ENCODE measurements at places on chromosomes 5 and 9.
A peak's percentile ranks its signal among the peaks of the same experiment; 100 is the strongest.

GRCh38 chr9:120846251-120846889 is 3.6 kb upstream of the PSMD5 start:
- DNase-seq: no peak

GRCh38 chr5:107431536-107431935 is 239.2 kb downstream of the EFNA5 start:
- no peak for DNase-seq

GRCh38 chr9:89550346-89550927 is 52.5 kb upstream of the SEMA4D start:
- DNase-seq: no peak

DNA sequence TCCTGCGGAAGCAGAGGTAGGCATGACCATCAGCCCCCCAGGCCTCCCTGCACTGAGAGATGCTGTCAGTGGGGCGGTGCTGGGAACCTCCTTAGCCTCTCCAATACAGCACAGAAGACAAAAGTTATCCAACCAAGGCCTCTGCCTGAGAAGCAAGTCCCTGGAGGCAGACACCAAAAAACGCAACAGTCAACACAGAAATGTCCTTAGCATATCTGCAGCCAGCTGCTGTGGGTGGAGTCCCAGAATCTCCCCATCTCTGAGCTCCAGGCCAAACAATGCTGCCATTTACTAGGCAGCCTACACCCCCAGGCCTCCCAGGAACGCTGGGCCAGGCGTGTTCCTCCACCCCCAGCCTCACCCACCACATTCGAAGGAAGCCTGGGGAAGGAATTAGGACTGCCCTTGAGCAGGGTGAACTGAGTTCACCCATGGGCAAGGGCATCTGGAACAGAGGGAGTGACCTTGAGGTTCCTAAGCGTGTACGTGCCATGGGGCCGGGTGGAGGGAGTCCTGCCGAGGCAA is 43.7 kb downstream of the STK10 start:
- no peak for DNase-seq

- no peak for DNase-seq
Observed at GRCh38 chr5:128632264-128632663, 94.2 kb upstream of the FBN2 start.

DNA sequence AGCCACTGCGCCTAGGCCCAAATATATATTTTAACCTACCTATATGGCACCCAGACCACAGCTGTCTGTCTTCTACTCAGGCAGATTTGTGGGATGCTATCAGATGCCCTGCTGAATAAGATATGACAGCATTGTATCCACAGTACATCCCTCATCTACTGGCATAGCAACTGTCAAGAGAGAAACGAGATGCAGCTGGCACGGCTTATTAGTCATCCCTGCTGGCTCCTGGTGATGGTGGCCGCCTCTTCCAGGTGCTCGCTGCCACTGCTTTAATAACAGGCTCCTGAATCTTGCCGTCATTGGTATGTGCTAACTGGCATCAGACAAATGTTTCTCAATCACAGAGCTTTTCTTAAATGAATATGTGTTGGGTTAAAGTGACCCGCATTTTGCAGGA is 34.0 kb downstream of the B4GALT1 start:
- DNase-seq: no peak

- no peak for DNase-seq
Observed at GRCh38 chr5:1329111-1329579, 15.8 kb downstream of the CLPTM1L start.

DNA sequence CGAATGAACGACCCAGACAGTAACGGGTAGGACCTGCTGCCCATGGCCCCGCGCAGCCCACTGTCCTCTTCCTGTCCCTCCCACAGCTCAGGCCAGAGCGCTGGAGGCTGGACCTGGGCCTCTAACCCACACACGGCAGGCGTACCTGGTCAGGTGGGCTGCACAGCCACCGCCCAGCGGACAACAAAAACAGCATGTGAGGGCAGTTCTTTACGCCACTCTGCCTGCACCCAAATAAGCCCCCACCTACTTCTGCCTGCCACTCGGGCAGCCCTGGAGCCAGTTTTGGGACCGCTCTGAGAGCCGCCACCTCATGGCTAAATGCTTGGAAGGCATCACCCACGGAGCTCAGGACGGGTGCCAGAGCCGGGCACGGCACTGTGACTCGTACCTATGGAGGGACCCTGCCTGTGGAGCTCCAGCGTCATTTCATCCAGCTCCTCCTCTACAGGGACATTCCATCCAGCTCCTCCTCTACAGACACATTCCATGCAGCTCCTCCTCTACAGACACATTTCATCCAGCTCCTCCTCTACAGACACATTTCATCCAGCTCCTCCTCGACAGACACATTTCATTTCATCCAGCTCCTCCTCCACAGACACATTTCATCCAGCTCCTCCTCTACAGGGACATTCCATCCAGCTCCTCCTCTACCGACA is 18.9 kb downstream of the CLPTM1L start:
- no peak for DNase-seq

DNA sequence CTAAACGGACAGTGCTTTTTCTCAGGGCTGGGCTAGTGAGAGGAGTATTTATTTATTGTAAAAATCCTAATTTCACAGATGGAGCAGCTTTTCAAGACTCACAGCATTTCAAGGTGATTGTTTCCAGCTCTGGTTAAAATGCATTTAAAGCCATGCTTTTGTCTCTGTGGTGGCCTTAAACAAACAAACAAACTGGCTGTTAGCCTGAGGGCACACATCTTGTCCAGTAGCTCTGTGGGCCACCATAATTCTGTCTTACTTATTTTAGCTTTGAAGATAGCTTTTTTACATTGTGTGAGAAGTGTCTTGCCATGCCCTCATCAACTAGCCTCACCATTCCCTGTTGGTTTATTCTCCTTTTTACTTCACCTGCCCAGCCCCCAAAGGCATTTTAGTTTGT is 218.2 kb downstream of the PSAT1 start:
- no peak for DNase-seq

- no peak for DNase-seq
Observed at GRCh38 chr5:139186752-139187326, 11.3 kb downstream of the SIL1 start.

- no peak for DNase-seq
Observed at GRCh38 chr9:4381744-4382143, 81.9 kb upstream of the GLIS3 start.

- DNase-seq: no peak
Observed at GRCh38 chr5:131610198-131611063, 24.6 kb downstream of the RAPGEF6 start.

DNA sequence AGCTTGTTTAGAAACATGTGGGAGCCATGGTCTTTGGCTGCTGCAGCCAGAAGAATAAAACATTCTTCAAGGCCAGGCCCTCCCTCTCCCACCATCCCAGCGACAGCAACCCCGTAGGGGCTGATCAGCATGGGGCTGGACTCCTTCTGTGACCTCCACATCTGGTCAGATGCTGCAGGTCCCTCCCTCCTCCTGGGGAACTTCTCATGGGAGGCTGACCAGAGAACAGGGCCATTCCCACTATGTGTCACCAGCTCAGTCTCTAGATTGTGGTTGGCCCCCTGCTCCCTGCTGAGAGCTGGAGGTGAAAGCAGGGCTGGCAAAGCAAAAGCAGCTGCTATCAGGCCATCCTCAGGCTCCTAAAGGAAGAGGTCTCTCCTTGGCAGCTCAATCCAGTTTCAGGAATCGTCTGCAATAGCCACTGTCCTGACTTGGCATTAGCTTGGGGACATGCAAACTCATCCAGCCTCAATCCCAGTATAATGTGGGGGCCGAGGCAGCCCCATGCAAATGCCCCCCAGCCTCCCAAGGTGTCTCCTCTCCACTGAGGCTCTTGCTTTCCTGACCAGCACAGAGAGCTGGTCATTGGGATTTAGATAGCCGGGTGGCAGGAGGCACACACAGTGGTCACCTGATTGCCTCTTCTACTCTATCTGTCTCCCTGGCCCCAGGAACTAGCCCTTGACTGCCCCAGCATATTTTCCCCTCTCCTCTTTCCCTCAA is 81.5 kb downstream of the NRG2 start:
- DNase-seq: no peak

DNA sequence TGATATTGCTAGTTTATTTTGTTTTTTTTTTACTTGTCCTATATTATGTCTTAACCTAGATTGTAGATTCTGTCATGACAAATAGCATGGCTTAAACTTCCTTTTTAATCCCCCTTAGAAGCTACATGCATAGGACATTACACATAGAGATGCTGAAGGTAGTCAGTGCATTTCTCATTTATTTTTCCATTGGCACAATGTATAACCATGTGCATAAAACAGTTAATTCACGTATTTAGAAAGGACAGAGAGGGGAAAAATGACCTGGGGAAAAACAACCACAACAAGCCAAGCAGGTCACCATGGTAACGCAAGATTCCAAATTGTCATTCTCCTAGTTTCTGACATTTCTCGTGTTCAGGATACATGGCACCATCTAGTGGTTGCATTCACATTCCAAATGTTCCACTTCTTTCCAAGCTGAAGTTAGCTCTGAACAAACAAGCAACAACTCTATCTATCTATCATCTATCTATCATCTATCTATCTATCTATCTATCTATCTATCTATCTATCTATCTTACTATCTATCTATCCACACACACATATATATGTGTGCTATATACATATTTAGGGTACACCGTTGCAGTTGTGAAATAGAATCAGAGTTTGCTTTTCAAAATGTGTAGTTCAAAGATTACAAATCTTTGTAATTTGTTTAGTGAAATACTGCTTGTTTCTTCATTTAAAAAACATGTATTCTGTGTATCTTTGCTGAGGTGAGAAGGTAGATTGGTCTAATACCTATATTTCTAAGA is 487.2 kb upstream of the ST8SIA4 start:
- DNase-seq: peak; percentile 28

- no peak for DNase-seq
Observed at GRCh38 chr5:34667705-34668104, 11.6 kb downstream of the RAI14 start.

DNA sequence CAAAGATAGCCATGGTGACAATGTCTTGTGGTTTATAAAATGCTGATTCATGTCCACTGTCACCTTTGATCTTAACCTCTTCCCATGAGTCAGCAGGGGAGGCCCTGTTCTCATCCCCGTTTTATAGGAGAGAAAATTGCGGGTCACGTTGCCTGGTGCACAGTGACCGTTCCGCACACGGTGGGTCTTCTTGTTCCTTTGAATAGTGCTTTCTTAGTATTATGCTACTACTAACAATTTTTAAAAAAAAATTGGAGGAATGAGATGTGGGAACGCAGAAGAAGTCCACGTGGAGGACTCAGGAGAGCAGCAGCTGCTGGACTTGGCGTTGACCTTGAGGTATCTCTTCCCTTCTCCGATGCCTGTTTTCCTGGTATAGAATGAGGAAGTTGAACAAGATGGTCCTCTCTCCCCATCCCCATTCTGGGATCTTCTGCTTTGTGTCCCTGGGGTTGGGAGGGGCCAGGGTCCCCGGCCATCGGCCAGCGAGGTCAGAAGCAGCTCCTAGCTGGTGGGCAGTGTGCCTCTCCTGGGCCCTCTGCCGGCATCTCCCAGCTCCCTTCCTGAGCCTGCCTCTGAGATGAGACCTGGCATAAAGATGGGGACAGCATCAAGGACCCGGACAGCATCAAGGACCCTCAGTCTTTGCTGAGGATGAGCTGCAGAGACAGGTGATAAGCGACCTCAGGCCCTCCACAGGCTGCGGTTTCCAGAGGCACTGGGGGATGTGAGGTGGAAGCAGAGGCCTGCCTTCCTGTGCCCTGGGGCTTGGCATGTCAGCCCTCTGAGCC is 143.9 kb downstream of the C9orf50 start:
- DNase-seq: no peak

GRCh38 chr5:116953251-116953930 is 378.8 kb upstream of the SEMA6A start:
- DNase-seq: no peak

DNA sequence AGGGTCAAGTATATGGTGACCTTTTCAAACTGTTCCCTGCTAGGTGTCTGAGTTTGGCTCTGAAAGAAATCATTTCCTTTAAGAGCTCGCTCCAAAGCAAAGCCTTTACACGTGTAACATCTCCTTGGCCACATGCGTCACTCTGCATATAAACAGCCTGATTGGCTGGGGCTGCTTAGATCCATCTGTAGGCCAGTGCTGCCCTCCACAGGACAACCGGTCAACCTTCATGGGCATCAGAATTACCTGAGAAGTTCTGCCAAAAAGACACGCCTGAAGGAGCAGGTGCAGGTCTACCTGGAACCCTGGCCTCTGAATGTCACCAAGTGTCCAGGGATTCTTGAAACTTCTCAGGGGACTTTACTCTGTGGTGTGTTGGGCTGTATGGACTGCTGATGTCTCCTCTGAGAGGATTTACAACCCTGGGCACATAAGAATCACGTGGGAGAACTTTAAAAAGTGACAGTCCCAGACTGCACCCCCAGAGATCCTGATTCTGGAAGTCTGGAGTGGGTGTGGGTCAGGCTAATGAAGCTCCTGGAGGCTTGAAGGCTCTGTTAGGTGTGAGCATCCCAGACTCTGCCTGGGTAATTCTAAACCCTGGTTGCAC is 497.6 kb downstream of the GADD45G start:
- peak; percentile 82 for DNase-seq

GRCh38 chr5:66974256-66974655 is 222.3 kb downstream of the CD180 start:
- DNase-seq: no peak

DNA sequence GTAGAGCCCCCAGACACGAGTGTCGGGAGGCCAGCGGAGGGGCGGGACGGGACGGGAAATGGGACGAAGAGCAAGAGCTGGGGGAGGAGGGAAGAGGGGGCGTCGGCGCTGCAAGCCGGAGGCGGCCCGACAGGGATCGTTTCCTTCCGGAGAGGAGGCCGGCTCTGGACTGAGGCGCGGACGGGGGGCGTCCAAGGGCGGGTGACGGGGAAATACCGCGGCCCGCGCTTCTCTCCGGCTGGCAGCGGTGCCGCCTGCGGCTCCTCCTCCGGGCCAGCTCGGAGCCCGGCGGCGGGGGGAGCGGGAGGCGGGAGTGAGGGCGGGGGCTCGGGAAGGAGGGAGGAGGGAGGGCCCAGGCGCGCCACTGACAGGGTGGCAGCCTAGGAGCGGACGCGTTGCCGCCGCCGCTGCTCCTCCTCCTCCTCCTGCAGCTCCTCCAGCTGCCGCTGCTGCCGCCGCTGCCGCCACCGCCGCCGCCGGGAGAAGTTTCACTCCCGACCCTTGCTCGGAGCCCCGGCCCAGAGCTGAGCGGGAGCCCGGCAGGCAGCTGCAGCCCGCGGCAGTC is at the start of gene CHSY3:
TSS of gene CHSY3 (plus strand) at position 364 of the 565 bp plus-strand sequence.
- peak; percentile 16 for DNase-seq

DNA sequence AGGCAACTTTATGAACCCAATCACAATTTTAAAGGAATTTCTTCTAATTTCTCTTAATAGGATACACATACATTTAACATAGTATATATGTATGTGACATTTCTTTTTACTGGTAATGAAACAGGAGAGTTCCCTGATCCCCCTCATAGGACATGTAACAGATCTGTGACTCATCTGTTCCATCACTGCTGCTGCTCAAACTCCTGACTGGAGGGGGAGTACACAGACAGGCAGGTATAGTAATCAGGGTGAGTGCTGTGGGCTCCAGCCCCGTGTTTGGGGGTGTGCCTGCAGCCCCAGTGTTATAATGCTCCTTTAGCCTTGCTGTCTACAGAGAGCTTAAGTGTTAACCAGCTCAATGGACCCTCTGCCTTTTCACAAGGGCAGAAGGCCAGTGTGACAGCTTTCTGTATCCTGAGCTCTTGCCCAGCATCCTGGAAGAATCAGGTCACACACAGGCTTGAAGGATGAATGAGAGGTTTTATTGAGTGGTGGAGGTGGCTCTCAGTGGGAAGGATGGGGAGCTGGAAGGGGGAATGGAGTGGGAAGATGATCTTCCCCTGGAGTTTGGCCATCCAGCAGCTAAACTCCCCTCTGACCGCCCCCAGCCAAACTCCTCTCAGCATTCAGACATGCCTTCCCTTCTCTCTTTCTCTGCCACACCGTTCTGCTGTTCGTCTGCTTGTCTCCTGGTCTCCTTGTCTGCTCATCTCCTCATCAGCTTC is 161.3 kb downstream of the ZNF608 start:
- DNase-seq: no peak
